ENCODE measurements at places on chromosomes 1 and 21. TPM values are rescaled to one million over a fixed set of nuclear protein-coding genes. Genes with fewer than 3 reads are reported as not detected.

Gene DIPK1A
- total RNA-seq: 11.9 TPM

Gene OLFML2B
- total RNA-seq: 4.3 TPM

Gene IL22RA1
- total RNA-seq: not detected

Gene DDX59
- 28.8 TPM for total RNA-seq

Gene PTPN22
- 51.1 TPM for total RNA-seq

Gene THRAP3
- 80.9 TPM for total RNA-seq

Gene KDF1
- 2.5 TPM for total RNA-seq

Gene SELENBP1
- total RNA-seq: 6.1 TPM

Gene SPRR1A
- total RNA-seq: not detected

Gene LCE1C
- total RNA-seq: 0.14 TPM

Gene MCOLN3
- total RNA-seq: 5.6 TPM

Gene GJB3
- 0.66 TPM for total RNA-seq

Gene RPTN
- 0.09 TPM for total RNA-seq

Gene ZBTB8B
- total RNA-seq: 0.05 TPM
